DMS153 (cell line): ENCODE measurements at places on chromosomes 1 and 21.

GRCh38 chr1:89692601-89693521 lies 59.9 kb downstream of the LRRC8C start:
- DNase-seq: no peak

GRCh38 chr1:165153182-165153581 lies 203.3 kb downstream of the LMX1A start:
- DNase-seq: no peak

- peak; percentile 27 for DNase-seq
These were observed 350.3 kb downstream of the RWDD3 start for GRCh38 chr1:95584315-95584714.

DNA sequence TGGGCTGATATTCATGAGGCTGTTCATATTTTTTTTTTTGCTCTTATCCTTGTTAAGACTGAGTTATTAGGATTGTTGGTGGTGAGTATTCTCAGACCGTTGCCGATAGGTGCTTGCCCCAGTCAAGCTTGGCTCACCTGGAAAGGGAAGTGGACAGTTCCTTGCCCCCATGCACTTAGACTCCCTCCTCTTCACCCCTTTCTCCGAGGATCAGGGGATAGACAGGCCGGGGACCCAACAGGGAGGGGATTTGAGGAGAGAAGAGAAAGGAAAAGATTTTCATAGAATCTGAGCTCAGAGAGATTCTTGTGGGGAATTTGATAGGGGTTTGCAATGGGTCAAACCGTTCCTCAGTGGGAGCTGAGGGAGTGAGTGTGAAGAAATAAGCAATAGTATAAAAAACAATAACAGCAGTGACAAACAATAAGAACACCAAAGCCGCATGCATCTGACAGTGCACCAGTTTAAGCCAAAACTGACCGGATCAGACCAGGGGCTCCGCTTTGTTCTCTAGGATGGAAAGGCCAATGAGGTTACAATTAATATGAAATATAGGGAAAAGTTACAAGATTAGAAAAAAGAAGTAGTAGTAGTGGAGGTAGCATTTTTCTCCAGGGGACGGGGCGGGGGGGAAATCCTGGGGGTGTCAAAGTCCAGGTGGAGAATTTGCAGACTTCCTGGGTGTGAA lies 8.9 kb downstream of the PAX7 start:
- DNase-seq: no peak

- no peak for DNase-seq
These were observed 43.1 kb downstream of the ZMYM1 start for GRCh38 chr1:35122311-35122710.

GRCh38 chr1:175503538-175503937 lies 239.9 kb downstream of the TNR start:
- DNase-seq: no peak
